ENCODE measurements at places on chromosomes 4 and X.

- no peak for DNase-seq
These were observed 238.1 kb downstream of the DHRSX start for GRCh38 chrX:2262668-2263055.

DNA sequence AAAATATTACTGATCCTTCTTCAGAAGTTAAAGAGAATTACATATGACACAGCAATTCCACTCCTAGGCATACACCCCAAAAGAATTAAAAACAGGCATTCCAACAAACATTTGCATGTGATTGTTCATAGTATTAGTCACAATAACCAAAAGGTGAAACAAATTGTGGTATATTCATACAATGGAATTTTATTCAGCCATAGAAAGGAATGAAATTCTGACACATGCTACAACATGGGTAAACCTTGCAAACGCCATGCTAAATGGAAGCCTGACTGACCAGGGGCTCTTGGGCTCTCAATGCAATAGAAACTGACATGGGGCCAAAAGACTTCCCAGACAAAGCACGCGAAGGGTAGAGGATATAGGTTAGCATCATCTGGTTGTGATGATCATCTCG, 62.1 kb upstream of the S100G start:
- no peak for DNase-seq

DNA sequence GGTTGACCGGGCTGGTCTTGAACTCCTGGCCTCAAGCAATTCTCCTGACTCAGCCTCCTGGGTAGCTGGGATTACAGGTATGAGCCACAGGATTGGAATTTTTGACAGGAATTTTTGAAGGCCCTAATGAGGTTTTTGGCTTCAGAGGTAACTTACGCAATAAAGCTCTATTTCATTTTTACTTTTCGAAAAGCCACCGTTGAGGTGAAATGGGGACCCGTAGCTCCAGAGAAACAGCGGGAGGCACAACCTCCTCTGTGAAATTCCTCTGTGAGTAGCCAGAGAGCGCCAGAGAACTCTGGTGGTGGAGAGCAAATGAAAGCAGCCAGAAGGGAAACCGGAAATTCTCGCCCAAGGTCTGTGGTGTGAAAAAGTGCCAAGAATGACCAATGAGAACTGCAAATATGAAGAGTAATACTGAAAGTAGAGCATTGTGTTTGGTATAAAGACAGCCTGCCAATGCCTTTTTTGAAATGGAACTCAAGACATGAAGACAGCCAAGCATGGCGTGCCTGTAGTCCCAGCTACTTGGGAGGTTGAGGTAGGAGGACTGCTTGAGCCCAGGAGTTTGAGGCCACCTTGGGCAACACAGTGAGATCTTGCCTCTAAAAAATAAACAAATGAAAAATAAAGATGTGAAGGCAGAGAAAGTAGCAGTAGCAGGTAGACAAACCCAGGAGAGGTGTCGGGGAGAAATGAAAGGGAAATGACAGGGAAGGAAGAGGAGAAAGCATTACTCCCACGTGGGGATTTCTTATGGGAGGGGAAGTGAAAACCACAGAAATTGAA, 33.0 kb upstream of the TMEM131L start:
- peak; percentile 99 for DNase-seq

- no peak for DNase-seq
These were observed 1.8 kb downstream of the IL15 start for GRCh38 chr4:141638230-141638629.

DNA sequence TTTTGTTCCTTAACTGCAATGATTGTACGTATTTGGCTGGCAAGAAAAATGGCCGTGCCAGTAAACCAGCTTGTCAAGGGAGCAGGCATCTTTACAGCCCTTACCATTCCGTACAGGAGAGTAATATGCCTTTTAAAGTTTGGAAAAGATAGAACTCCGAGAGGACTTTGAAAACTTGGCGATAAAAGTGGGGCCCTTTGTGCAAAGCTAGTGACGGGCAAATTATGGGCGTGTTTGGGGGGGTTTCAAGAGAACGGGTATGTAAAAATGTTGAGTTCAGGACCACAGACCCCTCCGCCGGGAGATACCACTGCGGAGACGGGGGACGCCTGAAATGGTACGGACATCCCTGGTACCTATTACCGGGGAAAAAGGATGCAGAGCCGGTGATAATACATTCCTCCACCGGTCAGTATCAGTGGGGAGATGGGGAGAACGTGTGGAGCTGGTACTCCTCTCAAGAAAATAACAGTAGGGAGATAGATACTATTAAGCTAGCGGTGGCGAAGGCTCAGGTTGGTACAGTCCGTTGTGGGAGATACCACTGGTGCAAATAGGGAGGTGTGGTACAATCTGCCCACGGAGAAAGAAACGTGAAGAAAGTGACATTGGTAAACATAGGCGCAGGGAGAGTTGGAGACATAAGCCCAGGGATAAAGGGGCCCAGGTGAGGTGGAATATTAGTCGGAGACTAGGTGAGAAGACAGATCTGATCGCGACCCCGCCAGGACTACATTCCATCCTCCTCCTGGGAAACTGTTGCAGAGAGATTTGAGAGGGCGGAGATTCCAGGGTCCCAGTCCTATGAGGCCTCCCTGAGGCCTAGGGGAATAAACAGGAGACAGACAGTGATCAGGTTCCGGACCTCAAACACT, 14.5 kb downstream of the SPACA5 start:
- peak; percentile 62 for DNase-seq

Measured in GM12878 (cell line).